ENCODE measurements at places on chromosomes 4 and X.

DNA sequence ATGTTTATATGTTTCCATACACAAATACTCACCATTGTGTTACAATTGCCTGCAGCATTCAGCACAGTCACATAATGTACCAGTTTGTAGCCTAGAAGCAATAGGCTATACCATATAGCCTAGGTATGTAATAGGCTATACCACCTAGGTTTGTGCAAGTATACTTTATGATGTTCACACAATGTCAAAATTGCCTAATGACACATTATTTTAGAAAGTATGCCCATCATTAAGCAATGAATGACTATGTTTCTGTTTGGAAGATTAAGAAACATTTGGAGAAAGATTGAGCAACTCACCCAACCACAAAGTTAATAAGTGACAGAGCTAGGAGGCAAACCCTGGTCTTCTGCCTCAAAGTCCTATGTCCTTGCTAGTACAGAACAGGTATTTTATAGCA lies 96.8 kb upstream of the GRIA3 start:
- no peak for DNase-seq

DNA sequence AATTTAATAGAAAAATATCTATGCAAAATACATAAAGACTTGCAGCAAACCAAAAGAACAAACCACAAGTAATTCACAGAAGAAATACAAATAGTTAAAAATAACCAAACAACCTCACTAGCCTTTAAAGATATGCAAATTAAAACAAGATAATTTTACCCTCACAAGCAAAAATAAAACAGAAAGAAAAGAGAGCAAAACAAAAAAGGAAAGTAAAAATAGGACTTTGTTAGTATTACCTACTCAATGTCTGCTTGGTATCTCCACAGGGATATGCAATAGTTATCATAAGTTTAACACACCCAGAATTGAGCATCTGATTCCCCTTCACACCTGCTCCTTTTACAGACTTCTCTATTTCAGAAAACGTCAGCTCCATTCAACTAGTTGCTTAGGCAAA lies 737.5 kb upstream of the MAGEB2 start:
- no peak for DNase-seq

GRCh38 chr4:170011921-170012628 lies 14.1 kb downstream of the MFAP3L start:
- DNase-seq: no peak

GRCh38 chrX:45295259-45295986 lies 94.7 kb upstream of the DIPK2B start:
- DNase-seq: no peak

- no peak for DNase-seq
Measured at GRCh38 chr4:113790478-113790877, 28.9 kb upstream of the CAMK2D start.

DNA sequence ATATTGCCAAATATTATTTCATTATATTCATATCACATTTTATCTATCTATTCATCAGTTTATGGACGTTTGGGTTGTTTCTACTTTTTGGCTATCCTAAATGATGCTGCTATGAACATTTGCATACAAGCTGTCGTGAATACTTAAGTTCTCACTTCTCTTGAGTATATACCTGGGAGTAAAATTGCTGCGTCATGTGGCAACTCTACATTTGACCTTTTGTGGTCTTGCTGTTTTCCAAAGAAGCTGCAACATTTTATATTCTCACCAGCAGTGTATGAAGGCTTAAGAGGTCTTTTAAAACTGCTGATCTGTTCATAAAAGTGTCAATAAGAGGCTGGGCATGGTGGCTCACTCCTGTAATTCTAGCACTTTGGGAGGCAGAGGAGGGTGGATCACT lies 5.8 kb downstream of the PYURF start:
- DNase-seq: no peak

DNA sequence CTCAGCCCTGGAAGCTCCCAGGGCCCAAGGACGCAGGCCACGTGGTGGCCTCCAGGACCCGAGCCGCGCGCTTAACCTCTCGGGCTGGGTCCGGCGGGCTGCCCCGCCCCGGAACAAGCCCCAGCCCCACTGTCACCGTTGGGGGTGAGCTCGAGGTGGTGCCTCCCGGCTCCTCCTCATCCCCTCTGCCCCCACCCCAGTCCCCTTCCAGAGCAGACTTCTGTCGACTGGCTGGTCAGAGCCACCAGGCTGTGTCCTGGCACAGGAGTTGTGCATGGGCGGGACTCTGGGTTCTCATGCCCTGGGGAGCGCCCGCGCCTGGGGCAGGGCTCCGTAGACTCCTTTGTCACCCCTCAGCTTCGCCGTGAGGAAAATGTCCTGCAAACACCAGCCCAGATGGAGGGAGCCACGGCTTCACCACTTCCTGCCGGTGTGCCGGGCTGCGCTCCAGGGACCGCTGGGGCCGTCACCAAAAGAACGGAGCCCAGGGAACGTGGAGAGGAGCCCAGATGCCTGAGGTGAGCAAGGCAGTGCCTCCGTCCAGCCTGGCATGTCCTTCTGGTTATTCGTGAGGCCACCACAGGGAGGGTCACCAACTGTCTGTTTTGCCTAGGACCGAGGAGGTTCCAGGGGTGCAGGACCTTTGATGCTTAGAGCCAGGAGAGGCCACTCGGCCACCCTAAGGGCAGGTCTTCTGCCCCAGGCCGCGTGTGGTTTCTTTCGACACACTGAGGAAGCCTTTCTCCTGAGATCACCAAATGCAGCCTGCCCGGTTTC lies 7.1 kb upstream of the RGS12 start:
- DNase-seq: no peak

DNA sequence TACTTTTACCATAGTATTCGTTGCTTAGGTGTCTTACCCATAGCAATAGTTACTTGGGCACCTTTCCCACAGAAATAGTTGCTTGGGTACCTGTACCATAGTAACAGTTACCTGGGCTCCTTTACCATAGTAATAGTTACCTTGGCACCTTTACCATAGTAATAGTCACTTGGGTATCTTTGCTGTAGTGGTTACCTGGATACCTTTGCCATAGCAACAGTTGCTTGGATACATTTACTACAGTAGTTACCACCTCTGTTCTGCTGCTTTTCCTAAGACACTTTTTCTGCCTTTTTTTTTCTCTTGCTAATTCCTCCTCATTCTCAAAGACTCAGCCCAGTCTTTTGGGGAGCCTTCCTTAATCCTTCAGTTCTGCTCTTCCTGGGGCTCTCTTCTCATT lies 272.8 kb upstream of the PUDP start:
- DNase-seq: no peak

- no peak for DNase-seq
Measured at GRCh38 chr4:55359397-55359916, 13.4 kb downstream of the SRD5A3 start.

DNA sequence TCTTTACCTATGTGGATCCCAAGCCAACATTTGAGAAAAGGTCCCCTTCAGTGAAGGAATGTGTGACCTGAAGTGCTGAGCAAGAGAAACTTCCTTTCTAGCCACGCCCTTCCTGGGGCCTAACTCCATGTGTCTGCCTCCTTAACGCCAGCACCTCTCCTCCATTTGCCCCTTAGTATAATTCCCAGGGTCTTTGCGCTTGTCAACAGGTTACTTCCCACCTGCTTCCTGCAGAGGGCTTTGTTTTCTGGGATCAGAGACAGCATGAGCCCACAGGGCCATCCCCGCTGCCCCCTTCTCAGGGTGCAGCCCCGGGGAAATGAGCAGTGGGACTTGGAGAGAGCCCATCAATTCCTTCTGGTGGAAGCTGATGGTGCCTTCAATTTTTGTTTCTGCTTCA lies 45.9 kb upstream of the DRD5 start:
- DNase-seq: no peak

DNA sequence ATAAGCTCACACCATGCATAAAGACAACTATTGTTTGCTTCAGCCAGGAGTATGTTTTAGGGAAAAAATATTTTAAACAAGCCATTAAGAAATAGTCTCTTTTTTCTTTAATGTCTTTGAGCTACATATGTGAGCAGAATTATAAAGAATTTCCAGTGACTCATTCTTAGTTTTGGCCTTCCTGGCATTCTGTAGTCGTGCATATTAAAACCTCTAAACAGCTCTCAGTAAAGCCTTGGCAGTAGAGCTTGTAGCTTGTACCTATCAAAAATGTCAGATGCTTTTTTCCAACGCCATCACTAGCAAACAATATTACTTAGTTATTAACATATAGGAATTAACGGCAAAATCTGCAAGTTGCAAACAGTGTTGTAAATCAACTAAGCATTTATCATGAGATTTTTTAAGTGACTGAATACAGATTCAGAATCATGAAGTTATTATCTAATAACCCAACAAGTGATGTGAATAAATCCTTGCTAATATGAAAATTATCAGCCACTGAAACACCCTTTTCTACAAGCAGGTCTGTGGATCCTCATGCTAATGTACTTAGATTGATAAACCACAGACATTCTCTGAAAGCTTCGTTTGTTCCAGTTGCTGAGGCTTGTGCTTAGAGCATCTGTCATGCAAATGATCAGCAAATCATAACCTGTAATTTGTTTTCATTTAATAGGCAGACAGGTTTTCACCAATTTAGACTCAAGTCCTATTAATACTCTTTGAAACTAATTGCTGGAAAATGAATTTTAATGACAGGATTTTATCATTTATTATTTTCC lies 412.0 kb upstream of the ATOH1 start:
- DNase-seq: peak; percentile 85

- DNase-seq: no peak
Measured at GRCh38 chr4:86999136-86999643, 64.4 kb downstream of the AFF1 start.

DNA sequence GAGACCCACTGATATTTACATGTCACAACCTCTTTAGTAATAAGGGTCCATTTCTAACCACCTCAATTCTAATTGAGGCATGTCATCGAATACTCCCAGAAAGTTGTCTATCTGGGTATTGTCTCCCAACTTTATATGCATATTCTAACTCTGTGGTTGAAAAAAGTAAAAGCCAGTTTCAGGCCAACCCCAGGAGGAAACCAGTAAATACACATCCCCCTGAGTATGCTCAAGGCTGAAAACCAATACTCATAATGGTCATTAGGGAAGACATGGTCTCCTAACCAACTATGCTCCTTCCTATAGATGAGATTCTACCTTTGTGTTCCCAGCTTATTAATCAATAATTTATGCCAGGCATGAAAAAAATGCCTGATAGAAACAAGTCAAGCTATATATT lies 96.6 kb downstream of the SH3KBP1 start:
- no peak for DNase-seq

GRCh38 chrX:102966701-102967100 lies 29.6 kb downstream of the RAB40AL start:
- no peak for DNase-seq

GRCh38 chrX:37754516-37754915 lies 25.3 kb upstream of the CYBB start:
- no peak for DNase-seq

DNA sequence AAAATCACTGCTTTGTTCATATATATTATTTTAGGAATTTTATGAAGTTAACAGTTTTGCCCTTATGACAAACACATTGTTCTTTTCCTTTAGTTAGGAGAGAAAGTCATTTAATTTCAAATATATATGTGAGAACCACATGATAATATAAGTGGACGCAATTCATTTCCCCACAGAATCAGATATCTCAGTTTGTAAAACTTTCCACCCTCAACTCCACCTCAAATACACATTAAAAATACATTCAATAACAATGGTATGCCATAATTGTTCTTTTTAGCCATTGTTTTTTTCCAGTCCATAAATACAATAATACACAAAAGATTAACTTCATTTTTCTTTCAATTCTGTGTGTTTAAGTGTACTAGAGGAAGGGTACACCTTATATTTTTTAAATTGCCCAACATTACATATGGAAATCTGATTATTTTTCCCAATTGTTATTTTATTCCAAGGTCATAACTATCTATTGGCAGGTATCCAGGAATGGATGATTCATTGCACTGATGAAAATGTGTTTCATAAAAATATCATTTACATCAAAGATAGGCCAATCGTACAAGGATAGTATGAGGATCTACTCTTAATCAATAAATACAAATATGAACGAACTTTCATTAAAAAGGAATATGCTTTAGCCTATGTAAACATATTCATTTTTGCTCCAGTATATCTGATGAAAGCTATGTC lies 125.0 kb downstream of the PPP3CA start:
- DNase-seq: no peak

DNA sequence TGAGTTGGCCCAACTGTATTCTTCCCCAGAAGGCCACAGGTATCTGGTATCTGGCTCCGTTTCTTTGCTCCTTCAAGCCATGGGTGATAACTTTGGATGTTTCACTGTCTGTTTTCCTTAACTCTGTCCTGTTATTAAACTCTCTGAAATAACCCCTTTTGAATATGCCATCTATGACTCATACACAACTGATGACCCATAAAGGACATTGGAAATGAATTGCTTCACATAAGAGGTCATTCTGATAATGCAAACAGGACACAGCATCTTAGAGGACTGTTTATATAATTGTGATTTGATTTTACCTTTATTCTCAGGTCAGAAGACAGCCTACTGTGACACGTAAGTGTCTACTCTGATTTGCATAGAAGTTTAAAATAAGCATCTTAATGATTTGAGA lies 227.7 kb downstream of the VEGFC start:
- DNase-seq: no peak

DNA sequence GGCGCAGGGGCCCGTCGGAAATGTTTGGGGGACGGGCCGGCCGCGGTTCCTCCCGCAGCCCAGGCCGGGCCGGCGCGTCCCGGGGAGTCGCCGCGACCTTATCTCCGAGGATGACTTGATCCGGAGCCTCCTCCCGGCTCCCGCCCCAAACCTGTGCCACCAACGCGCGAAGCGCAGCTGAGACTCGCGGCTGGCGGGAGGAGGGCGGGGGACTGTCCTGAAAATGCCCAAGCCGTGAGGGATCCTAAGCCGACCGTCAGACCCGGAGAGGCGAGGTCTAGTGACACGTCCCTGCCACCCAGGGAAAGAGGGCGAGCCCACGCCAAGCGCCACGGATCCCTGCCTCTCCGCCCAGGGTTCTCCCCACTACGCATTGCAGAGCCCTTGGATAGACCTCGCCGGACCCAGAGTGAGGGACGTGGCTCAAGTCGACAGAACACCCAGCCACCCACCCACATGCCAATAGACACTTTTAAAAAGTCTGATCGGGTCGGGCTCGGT lies 26.9 kb downstream of the UTP14A start:
- no peak for DNase-seq

GRCh38 chrX:119410027-119410819 lies 11.1 kb downstream of the SLC25A43 start:
- DNase-seq: no peak

- no peak for DNase-seq
Measured at GRCh38 chr4:31408121-31408520, 688.0 kb downstream of the PCDH7 start.
